ENCODE measurements at places on chromosomes 3 and 15.

DNA sequence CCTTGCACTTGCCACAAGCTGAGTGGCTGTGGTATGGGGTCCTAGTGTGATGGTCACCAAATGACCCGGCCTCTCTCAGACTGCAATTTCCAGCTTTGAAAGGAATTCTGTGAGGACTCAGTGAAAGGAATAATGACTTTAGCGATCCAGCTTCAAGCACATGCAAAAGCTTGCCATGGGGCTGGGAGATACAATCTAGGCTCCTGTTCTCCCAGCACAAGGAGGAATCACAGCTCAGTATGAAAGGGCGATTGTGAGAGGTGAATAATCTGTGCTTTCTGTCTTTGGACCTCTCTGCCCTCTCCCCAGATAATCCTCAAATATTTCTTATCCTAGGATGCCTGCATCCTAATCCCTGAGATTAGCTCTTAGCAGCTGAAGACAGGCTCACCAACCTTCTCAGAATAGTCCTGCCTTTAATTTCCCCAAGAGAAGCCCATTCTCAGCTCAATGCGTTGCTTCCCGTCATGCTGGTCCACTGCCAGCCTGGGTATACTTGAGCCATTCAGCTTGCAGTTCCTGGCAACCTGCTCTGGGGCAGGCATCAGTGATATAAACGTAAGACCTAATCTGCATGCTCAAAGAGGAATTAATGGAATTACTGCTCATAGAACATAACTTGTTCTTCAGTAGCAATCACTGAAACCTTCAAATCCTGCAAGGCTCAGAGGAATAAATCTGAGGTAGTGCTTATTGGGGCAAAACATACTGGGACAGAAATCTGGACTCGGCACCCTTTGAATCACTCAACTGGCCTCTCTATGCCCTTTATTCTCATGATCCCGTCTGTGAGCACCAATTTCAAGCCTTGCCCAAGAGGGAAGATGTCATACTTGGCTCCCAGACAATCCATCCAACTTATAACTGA, 15.1 kb downstream of the TLNRD1 start:
- DNase-seq, result no peak

- DNase-seq, result no peak
These were observed 11.5 kb downstream of the SLC51A start for GRCh38 chr3:196227629-196228493.

DNA sequence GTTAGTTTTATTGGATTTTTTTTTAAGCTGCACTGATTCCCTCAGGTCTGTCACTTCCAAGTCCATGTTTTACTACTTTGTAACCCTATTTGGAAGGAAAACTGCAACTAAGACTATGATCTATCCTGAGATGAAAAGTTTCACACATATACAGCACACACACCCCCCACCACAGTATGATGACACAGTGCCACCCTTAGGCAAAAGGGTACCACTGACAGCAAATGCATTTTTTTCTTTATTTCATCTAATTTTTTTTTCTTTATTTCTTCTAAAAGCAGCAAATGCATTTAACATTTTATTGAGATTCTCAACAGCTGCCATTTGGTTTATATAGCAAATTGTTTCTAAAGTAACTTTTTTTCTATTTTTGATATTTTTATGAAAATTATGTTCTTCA, 21.2 kb downstream of the NGRN start:
- DNase-seq, result peak; percentile 30

DNA sequence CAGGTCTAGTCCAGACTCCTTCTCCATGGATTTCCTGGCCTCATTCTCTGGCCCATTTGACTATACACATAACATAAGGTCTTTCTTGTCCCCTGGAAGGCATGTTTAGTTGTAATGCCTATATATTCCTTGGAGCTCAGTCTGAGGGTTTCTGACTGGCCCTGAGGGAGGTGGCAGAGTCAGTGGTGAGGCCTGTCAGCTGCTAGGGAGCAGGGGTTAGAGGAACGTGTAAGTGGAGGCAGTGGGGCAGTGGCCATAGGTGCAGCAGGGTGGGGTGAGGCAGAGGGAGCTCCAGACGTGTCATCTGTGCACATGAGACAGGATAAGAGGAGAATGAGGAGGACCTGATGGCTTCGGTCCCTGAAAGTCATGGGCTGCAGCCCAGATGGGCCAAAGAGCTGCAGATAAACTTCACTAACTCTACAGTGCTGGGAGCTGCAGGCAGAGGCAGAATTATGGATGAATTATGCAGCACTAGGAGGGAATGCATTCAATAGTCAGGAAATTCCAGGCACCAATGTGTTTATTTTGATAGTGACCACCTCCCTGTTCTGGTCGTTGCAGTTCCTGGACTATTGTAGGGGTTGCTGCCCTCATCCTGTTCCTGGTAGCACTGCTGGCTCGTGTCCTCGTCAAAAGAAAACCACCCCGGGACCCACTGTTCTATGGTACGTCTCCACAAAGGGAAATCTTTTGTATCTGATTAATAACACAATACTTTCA, 4.9 kb downstream of the TM6SF1 start:
- no peak for DNase-seq

- no peak for DNase-seq
These were observed 4.3 kb downstream of the GNAT1 start for GRCh38 chr3:50195501-50196252.

- DNase-seq, result no peak
These were observed 1.1 kb upstream of the HAPLN3 start for GRCh38 chr15:88896333-88897033.

DNA sequence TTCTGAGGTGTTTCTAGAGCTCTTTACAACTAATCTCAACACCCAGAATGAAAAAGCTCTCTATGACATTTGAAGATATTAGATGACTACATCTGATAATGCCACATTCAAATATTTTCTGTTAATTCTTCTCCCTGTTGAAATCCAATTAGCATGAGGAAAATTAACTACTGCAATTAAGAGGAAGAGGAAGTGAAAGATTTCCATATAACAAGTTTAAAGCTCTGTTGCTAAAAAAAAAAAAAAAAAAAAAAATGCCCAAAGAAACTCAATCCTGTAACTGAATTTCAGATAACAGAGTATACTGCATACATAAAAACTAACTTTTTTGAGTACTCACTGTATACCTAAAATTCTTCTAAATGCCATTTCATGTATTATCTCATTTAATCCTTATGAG, 109.8 kb downstream of the TNIK start:
- DNase-seq, result no peak

- DNase-seq, result no peak
These were observed 91.6 kb upstream of the TRIM42 start for GRCh38 chr3:140586311-140586710.

DNA sequence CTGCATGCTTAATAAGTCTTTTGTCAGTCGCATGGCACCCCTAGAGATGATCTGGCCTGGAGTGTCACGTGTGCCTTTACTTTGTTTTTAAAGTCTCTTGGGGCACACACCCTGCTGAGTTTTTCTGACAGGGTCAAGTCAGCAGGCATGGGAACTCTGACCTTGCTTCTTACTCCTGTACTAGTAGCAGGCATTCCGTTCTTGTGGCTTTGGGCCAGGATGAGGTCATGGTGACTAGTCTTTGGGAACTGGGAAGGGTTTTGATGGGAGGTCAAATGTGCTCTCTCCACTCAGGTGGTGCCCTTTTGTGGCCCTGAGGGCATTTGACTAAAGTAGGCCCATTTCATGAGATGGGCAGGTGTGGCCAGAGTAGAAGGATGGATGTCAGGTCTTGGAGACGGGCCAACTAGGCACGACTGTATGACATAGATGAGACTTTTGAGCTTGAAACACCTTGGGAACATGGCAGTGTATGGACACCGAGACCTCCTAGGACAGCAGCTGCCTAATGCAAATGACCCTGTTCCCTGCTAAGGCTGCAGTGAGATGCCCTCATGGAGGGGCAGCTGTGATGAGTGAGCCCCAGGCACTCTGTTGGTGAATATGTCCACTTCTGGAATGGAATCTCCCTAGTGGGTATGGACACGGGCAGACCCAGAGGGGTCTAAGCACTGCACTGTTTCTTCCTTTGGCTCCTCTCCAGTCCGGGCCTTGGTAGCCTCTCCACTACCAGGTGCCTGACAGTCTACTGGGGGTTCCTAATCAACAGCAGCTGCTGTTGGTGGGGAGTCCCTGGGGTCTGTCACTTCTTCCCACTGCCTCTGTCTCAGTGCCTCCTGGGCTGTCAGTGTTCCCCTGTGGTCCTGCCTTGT, 16.4 kb downstream of the SRPRB start:
- no peak for DNase-seq

Data from effector CD4-positive, alpha-beta T cell (primary cell).